ENCODE measurements at places on chromosomes 4 and X. TPM values are rescaled to one million over a fixed set of nuclear protein-coding genes. Genes with fewer than 3 reads are reported as not detected.

- no peak for DNase-seq
These were observed 80.0 kb downstream of the IL21 start for GRCh38 chr4:122540838-122541237.

DNA sequence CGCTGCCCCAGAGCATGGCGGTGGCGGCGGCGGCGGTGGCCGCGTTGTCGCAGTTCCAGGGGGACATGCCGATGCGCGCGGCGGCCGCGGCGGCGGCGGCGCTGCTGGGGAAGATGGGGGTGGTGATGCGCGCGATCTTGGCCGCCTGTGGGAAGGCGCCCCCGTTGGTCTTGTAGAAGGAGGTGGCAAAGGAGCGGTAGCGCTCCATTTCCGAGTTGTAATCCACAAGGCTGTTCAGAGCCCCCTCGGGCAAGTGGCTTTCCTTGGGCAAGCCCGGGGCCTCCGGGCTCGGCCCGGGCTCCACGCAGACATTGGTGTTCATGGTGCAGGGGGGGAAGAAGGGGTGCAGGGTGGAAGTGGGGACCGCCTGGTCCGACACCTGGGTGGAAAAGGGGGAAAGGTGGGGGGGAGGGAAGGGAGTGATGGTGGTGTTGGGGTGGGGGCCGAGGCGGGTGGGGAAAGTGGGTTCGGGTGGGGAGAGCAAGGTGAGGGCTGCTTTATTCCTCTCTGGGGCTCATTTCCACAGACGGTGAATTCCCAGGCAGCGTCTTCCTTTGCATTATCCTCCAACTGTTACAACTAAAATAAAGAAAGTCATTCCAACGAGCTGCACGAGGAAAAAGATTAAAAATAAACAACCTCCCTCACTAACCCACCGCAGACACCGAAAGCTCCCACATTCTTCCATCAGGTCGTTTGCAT is 3.1 kb downstream of the CXXC4 start:
- DNase-seq = peak; percentile 15

- no peak for DNase-seq
These were observed 54.8 kb downstream of the ENOPH1 start for GRCh38 chr4:82484996-82485783.

DNA sequence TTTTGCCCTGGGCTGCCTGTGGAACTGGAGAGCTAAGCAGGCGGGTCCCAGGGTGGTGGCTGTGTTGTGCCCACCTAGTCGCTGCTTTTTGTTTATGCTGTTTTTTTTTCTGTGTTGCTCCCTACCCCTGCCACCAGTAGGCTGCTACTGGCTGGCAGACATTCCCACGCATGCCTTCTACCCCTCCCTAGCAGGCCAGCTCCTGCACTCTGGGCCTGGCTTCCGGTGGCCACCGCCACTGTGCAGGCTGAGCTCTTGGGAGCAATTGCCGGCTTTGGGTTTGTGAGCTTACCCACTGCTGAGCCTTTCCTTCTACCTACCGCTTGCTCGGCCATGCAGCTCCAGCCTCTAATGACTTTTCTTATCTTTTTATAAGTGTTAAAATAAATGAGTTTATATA is 57.6 kb downstream of the RBM46 start:
- DNase-seq = no peak

DNA sequence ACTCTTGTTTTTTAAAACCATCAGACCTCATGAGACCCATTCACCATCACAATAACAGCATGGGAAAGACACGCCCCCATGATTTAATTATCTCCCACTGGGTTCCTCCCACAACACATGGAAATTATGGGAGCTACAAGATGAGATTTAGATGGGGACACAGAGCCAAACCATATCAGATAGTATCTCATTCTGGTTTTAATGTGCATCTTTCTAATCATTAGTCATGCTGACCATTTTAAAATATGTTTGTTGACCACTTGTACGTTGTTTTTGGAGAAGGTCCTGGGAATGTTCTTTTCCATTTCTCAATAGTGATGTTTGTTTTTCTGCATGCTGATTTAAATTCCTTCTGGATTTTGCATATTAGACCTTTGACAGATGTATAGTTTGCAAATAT is 119.0 kb downstream of the RTL3 start:
- no peak for DNase-seq

CNGA1 gene
- polyA plus RNA-seq = 3.2 TPM

EOLA1 gene
- 23.9 TPM for polyA plus RNA-seq

GPR50 gene
- polyA plus RNA-seq = 0.08 TPM

CXorf49 gene
- not detected for polyA plus RNA-seq
